Activated T-helper 1 cell treated with anti-CD3 and anti-CD28 coated beads, Interleukin-12 subunit alpha, Interleukin-12 subunit beta, Interleukin-2, Interleukin-4 antibody, amounts not matched to agents 30 ng/mL and 10 ng/mL and 1 ng/mL, durations not matched to agents 14 hours and 24 hours and 36 hours (primary cell): ENCODE measurements at places on chromosomes 16 and 17. TPM values are rescaled to one million over a fixed set of nuclear protein-coding genes. Genes with fewer than 3 reads are reported as not detected.

DNA sequence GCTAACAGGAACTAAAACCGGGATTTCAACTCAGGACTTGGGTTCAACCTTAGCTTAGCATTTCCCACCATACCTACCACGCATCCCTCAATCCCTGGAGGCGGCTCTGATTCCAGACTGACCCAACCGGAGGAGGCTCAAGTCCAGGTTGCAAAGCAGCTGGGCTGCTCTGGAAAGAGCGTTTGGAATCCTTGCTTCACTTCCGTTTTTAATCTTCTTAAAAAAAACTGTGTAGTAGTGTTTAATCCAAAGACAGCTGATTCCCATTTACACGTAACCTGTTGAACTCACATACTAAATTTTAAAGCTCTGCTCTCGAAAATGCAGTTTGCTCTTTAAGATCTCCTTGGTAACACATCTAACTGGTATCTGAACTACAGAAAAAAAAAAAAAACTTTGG lies 50.0 kb downstream of the NXN start:
- H3K27me3 ChIP-seq, result peaks cover 2% of the 10 kb centered on the region
- no peak overlapping the region for H3K4me3 ChIP-seq
- no peak overlapping the region for H3K27ac ChIP-seq
- H3K36me3 ChIP-seq, result no peaks in the 10 kb centered on the region

- H3K4me3 ChIP-seq, result peak overlapping the region; percentile 35
- DNase-seq, result no peak
- H3K27ac ChIP-seq, result peak overlapping the region; percentile 91
- H3K36me3 ChIP-seq, result peaks cover 20% of the 10 kb centered on the region
Observed at GRCh38 chr17:66714046-66715023, 120.6 kb upstream of the CACNG5 start.

The CD300LF gene
- total RNA-seq, result not detected in 2 replicates

The TPSD1 gene
- total RNA-seq, result not detected in 2 replicates

The TNK1 gene
- 3.8 and 4.9 TPM in 2 replicates for total RNA-seq
